ENCODE measurements at places on chromosomes 3 and 15.

- no peak for DNase-seq
Observed at GRCh38 chr3:81320862-81321261, 440.6 kb downstream of the GBE1 start.

- DNase-seq, result peak; percentile 89
Observed at GRCh38 chr15:66196602-66197001, 56.9 kb downstream of the MEGF11 start.

- DNase-seq, result peak; percentile 46
Observed at GRCh38 chr15:68829068-68829467, 8.4 kb upstream of the ANP32A start.

GRCh38 chr3:107273771-107274170 lies 103.5 kb upstream of the CCDC54 start:
- no peak for DNase-seq

DNA sequence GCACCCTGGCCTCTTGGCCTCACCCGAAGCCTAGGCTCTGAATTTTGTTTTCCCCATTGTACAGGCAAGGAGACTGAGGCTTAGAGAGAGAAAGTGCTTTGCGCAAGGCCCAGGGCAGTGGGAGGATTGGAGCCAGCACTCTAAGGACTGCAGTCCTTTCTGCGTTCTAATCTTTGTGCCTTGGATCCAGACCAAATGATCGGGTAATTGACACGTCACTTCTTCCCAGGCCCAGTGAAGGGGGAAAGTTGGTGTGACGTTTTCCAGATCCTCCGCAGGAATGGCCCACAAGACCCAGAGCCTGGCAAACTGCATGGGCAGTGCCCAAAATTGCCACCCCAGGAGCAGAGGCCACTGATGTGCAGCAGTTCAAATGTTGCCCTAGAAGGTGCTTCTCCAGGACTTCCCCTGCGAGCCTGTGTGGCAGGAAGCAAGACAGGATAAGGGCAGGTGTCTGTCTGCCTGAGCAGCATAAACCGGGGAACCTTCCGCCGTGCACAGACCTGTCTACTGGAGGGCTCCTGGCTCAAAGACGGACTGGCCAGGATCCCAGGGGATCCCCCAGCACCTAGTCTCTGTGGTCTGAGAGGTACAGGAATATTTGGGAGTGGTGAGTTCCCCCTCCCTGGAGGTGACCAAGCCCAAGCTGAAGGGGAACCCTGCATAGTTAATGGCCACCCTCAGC lies 194.5 kb upstream of the TLE3 start:
- no peak for DNase-seq

DNA sequence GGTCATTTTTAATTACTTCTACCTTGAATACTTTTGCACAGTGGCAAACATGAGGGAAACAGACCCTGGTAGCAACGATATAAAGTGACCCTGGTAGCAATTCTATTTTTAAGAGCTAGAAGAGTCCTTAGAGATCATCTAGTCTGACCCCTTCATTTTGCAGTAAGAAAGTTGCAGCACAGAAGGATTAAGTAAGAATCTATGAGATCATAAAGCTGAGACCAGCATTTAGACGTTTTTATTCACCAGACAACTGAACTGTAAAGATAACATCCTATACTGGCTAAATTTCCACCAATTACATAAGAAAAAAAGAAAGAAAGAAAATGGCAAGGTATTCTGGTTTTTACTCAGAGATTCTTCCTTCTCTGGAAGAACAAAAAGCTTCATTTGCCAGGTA lies 49.9 kb downstream of the LRRFIP2 start:
- no peak for DNase-seq

GRCh38 chr15:91853511-91853947 lies at the start of gene SLCO3A1:
Gene SLCO3A1, plus strand, starts transcription at chr15:91853708.
- peak; percentile 70 for DNase-seq

- no peak for DNase-seq
Observed at GRCh38 chr15:70479056-70479455, 284.3 kb downstream of the UACA start.

- no peak for DNase-seq
Observed at GRCh38 chr3:111901637-111902036, 42.6 kb downstream of the PHLDB2 start.

GRCh38 chr3:126472277-126473006 lies 3.2 kb downstream of the ZXDC start:
- peak; percentile 95 for DNase-seq

DNA sequence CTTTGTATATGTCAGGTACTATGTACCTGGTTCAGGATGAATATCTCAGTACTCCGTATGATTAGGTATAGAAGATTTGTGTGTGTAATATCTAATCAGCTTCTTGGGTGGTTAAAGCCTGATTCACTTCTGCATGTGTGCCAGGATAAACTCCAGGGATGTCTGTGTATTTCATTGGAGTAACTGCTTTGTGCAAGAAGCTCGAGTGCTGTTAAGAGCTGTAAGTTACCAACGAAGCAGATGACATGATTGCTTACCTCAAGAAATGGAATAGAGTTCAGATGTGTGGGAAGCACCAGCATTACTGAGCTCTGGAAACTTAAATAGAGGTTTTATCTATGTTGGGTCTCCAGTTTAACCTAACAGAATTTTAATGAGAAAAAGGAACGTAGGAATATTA lies 23.7 kb downstream of the FAM98B start:
- no peak for DNase-seq

- no peak for DNase-seq
Observed at GRCh38 chr15:99983171-99983885, 250.1 kb upstream of the LYSMD4 start.

DNA sequence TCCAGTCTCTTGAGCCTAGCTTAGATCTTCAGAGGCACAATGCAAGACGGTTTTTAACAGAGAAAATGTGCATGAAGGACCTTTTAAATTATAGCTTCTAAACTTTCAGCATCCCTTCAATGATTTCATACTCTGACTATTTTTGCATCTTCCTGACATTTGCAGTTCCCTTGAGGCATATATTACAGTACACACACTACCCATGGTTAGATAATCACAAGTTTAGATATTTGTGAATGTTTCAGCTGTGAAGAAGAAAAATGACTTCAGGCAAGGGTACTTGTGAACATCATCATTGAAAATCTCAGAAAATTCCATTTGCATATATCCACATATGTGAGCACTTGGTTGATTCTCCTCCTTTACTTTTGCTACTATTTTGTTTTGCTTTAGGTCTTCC lies 341.5 kb downstream of the ROBO2 start:
- DNase-seq, result no peak

DNA sequence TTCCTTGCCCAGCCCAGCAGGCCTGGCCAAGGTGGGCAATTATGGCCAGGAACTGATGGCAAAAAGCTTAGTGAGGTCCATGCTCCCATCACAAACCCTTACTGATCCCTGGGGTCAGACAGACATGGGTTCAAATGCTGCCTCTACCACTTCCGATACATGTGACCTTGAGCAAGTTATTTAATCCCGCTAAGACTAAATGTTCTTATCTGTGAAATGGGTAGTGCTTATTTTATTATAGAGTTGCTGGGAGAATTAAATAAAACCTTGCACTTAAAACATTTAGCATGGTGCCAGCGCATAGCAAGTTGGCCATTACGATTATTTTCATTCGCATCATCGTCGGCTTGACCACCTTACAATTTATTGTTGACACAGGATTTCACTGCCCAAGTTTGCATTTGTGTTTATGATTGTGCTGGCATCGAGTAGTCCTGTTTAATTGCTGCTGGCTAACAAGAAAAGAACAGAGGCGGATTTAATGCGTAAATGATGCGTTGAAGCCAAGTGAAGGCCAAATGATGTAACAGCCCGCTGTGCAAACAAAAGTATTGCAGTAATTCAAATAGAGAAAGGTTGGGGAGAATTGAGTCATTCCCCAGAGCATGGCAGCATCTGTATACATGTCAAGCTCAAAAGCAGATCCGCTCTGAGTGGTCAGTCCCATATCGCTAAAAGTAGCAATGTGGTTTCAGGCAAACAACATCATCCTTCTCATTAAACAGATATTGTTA lies 7.3 kb upstream of the FURIN start:
- DNase-seq, result peak; percentile 87

GRCh38 chr3:89494734-89495133 lies 387.3 kb downstream of the EPHA3 start:
- DNase-seq, result no peak

DNA sequence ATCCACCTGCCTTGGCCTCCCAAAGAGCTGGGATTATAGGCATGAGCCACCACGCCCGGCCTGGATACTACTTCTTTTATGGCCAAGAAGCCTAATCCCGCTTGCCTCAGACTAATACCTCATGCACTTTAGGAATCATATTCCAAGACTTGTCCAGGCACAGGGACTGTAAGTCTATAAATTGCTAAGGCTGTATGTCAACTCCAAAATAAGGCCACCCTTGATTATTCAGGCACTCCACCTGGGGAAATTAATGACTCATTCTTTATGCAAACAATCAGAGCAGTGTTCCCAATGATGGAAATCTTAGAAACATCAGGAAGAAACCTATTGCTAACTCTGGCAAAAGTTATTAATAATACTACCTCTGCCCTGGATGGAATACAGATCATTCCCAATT lies 98.4 kb downstream of the ERC2 start:
- peak; percentile 46 for DNase-seq

DNA sequence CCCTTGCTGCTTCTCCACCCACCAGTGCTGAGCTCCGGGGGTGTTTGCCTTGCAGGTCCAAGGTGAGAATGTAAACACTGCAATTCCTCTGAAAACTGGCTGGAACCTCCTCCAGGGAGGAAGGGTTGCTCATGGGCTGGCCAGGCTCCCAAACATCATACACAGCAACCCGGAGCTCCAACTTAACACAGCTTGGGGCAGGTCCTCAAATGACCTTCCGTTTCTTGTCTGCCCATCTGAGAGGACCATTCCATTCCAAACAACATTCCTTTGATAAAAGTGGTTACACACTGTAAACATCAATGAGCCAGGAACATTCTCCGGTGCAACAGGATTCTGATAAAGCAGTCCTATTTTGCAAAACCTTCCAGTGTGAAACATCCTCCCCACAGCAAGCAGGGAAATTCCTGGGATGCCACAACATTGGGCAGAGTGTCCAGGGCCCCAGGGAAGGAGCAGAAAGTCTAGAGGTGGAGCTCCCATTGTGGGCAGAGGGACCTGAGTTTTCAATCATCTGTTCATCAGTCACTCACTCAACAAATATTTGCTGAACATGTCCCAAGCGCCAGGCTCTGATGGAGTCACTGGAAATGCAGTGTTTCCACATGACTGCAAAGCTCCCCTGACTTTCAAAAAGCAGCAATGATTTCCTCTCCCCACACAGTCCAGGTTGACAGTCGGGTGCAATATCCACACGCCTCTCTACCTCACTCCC lies 7.3 kb upstream of the HEG1 start:
- peak; percentile 89 for DNase-seq

GRCh38 chr15:92797168-92798052 lies 102.7 kb upstream of the CHD2 start:
- peak; percentile 84 for DNase-seq

DNA sequence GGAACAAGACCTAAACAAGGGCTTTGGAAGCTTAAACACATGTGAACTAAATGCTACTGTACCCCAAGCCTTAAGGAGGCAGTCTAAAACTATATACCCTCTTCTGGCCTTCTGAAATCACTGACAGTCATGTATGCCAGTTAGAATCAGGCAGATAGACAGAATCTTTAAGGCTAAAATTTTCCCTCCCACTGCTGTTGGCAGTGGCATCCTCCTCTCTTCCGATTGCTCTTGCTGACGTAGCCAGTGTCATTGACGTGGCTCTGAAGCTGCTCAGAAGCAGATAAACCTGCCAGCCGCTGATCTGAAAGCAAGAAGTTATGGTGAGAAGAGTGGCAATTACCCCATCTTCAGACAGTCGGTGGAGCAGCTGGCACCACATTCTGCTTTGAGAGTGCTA lies 3.3 kb downstream of the RYR3 start:
- DNase-seq, result no peak

DNA sequence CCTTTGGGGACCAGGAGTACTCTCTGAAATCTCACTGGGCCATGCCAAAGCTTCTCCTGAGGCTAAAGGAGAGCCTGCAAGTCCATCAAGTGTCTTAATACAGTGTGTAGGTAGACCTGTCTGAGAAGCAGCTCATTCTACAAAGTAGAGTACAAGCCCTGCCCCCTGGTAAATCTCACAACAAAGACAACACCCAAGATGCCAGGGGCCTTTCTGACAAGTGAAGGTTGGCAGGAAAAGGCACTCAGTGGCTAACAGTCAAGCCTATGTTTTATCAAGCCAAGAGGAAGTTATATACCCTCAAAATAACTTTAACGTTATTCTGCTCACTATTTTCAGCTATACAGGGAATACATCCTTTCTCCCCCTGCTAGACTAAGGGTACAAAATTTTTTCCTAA lies 58.3 kb downstream of the NMNAT3 start:
- DNase-seq, result no peak

DNA sequence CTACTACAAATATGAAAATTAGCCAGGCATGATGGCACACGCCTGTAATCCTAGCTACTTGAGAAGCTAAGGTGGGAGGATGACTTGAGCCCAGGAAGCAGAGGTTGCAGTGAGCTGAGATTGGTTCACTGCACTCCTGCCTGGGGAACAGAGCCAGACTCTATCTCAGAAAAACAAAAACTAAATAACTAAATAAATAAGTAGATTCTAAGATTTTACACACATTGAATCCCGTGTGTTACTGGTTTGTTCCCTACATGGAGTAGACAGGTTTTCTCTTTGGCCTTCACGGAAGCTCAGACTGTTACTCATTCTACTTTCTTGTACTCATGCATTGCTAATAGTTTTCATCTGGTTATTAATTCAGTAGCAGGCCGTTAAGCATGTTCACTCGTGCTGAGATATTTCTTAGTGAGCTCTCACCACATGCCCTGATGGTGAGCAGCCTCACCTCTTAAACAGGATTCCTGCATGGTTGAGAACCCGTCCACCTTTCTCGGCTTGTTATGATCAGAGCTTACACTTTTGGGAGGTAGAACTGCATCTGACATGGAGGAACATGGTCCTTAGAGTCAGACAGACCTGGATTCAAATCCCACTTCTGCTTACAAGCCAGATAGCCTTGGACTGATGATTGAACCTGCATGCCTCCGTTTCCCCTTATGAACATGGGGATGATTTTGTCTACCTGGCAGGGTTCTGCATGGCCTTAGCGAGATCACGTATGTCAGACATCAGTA lies 49.1 kb downstream of the CMTM7 start:
- DNase-seq, result peak; percentile 89

- no peak for DNase-seq
Observed at GRCh38 chr15:84834969-84835368, 17.8 kb downstream of the ALPK3 start.
